ENCODE measurements at places on chromosomes 4 and X.

- no peak for DNase-seq
Measured at GRCh38 chr4:118337954-118338353, 14.8 kb downstream of the PRSS12 start.

DNA sequence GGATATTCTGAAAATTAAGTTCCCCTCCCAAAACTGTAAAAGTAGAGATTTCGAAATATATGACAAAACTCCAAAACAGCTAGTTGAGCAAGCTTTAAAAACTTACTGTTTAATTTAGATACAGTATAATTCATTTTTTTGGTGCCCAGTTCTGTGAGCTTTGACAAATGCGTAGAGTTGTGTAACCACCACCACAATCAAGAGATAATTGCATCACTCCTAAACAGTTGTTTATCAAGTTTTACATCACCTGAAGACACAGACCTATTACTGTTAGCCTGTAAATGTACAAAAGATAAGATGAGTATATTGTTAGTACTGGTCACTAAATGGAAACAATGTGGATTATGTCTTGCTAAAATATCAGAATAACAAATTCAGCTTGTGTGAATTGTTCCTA is 62.3 kb downstream of the ALG13 start:
- no peak for DNase-seq

DNA sequence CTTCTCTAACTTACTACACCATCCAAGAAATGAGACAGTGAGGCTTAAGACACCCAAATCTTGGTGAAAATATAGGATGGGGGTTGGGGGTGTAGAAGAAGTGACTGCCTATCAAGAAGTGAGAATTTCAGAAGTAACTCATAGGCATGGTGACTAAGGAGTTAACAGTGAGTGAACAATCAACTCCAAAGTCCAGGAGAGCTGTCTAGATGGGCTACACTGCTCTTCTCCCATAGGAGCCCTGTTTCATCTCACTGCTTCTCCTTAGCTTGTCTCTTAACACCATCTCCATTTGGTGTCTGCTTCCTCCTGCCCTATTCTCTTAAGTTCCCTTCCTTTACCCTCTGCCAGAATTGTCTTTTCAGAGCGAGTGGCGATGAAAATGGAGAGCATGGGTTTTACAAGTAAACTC is 22.7 kb downstream of the FABP2 start:
- no peak for DNase-seq

GRCh38 chr4:145446184-145446583 is 35.5 kb upstream of the SMAD1 start:
- DNase-seq, result no peak

GRCh38 chrX:43998374-43998773 is 25.2 kb upstream of the NDP start:
- DNase-seq, result no peak

Data from T-helper 2 cell (primary cell).